T-cell (primary cell): ENCODE measurements at places on chromosomes 11 and 22. TPM values are rescaled to one million over a fixed set of nuclear protein-coding genes. Genes with fewer than 3 reads are reported as not detected.
A peak's percentile ranks its signal among the peaks of the same experiment; 100 is the strongest.

The MCAM gene
- 9.0 TPM for total RNA-seq

The SYT7 gene
- total RNA-seq: 0.26 TPM

The IGF2 gene
- total RNA-seq: 0.37 TPM

The SLC25A18 gene
- not detected for total RNA-seq

The RAB39A gene
- not detected for total RNA-seq

The TRPC6 gene
- total RNA-seq: not detected

The SMTNL1 gene
- total RNA-seq: not detected

The OR8G1 gene
- not detected for total RNA-seq

DNA sequence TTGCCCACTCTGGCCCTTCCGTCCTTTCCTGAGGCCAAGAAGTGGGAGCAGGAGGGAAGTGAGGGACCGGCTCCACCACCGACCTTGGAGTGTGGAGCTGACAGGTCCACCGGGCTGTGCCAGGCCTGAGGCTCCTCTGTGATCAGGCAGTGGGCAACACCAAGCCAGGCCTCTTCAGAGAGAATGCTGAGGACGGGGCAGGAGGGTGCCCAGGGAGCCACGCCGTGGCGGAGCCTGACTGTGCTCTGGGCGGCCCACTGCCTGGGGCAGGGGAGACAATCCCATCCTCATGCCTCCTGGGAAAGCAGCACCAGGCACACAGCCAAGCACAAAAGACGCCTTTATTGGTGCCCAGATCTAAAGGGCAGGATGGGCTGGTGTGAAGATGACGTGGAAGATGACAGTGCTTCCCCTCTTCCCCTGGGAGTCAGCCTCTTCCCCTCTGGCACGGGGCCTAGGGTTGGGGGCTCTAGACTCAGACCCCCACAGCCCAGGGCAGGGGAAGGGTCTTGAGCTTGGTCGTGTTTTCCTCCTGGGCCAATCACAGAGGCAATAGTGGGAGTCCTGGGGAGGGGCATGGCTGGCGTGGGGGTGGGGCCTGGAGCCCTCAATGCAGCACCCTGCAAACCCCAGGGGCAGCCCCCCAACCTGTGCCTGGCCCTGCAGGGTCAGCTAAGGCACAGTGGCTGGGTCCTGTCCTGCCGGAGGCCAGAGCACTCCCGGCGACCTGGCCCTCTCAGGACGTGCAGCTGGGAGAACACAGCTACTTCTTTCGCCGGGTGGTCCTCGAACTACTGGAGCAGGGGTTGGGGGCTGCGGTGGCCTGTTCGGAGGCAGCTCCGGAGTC lies 4.7 kb downstream of the LMF2 start:
- no peak overlapping the region for H3K4me3 ChIP-seq
- peaks cover 4% of the 10 kb centered on the region for H3K4me1 ChIP-seq
- no peak overlapping the region for H3K27ac ChIP-seq
- H3K36me3 ChIP-seq: peaks cover 33% of the 10 kb centered on the region
- H3K27me3 ChIP-seq: no peaks in the 10 kb centered on the region

DNA sequence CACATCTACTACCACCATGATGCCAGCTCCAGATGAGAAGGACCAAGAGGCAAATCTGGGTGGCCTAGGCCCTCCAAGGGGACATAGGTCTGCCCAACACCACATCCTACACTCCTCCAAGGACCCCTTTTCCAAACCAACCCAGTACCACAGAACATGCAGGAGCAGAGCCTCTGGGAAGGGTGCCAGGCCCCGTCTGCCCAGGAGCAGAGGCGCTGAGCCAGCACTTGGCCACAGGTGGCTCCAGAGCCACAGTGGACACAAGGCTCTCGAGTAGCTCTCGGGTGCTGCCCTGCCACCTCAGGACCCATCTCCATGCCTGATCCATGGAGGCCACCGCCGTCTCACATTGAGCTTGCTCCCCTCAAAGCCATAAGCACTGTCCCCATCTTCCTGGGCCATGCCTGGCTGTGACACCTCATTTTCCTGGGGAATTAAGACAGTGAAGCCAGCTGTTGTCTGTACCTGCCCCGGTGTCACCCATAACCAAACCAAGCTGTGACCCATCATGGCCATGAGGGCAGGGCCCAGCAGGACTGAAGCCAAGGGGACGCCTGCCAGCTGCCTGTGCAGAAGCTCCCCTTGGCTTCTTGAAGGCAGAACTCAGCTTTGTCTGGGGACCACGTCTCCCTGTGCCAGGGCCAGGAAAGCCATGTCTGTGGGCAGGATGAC lies 7.4 kb downstream of the MOB2 start:
- no peak overlapping the region for H3K4me3 ChIP-seq
- no peaks in the 10 kb centered on the region for H3K27me3 ChIP-seq
- no peak for DNase-seq
- H3K36me3 ChIP-seq: peaks cover 29% of the 10 kb centered on the region
- no peaks in the 10 kb centered on the region for H3K4me1 ChIP-seq

GRCh38 chr11:126419801-126420697 lies 64.6 kb downstream of the ST3GAL4 start:
- no peaks in the 10 kb centered on the region for H3K27me3 ChIP-seq
- DNase-seq: no peak
- H3K4me3 ChIP-seq: no peak overlapping the region
- no peaks in the 10 kb centered on the region for H3K36me3 ChIP-seq

DNA sequence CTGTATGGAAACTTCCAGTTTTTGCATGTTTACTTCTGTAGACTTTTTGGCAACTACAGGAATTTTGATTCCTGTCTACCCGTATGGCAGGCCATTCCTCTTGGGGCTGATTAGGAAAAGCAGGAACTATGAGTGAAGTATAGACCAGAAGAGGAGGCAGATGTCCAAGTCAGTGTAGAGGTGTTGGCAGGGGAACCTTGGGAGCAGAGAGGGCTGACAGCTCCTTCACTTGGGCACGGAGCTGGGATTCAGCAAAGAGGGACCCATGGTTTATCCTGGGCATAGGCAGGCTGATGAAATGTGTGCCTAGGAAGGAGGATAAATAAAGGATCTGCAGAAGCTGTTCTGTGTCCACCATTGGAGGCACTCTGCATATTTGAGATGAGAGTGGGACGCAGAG lies 33.1 kb downstream of the TREH start:
- no peaks in the 10 kb centered on the region for H3K4me1 ChIP-seq
- H3K36me3 ChIP-seq: no peaks in the 10 kb centered on the region
- no peak for DNase-seq
- H3K27ac ChIP-seq: no peak overlapping the region
- H3K4me3 ChIP-seq: no peak overlapping the region

GRCh38 chr11:126194121-126194543 lies 17.3 kb downstream of the RPUSD4 start:
- H3K4me1 ChIP-seq: no peaks in the 10 kb centered on the region
- H3K27ac ChIP-seq: no peak overlapping the region
- no peak overlapping the region for H3K4me3 ChIP-seq
- H3K27me3 ChIP-seq: no peaks in the 10 kb centered on the region

- H3K4me3 ChIP-seq: no peak overlapping the region
- no peaks in the 10 kb centered on the region for H3K36me3 ChIP-seq
- H3K4me1 ChIP-seq: no peaks in the 10 kb centered on the region
- DNase-seq: no peak
Measured at GRCh38 chr11:34379539-34379938, 21.7 kb upstream of the ABTB2 start.

DNA sequence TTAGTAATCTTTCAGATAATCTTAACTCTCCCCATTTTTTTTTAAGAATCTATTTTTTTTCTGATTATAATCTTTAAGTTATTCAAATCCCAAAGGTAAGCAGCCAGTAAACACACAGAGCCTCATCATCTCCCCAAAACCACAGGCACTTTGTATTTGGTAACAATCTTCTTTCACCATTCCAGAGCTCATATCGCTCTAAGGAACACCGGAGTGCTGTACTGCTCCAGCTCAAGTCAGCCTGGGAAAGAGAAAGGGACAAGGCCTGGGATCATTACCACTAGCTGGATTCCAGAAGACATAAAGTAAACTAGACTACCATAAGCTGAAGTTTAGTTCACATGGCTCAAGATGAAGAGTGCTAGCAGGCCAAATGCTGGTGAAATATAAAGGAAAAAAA lies 73.0 kb upstream of the APOA1 start:
- peaks cover 6% of the 10 kb centered on the region for H3K36me3 ChIP-seq
- DNase-seq: no peak
- no peaks in the 10 kb centered on the region for H3K4me1 ChIP-seq

- H3K27ac ChIP-seq: no peak overlapping the region
- peaks cover 14% of the 10 kb centered on the region for H3K4me1 ChIP-seq
- peaks cover 17% of the 10 kb centered on the region for H3K27me3 ChIP-seq
- no peak for DNase-seq
- no peak overlapping the region for H3K4me3 ChIP-seq
- H3K36me3 ChIP-seq: no peaks in the 10 kb centered on the region
Measured at GRCh38 chr11:16923987-16924386, 90.2 kb downstream of the PLEKHA7 start.

GRCh38 chr11:73203322-73203721 lies 14.8 kb upstream of the P2RY2 start:
- no peak for DNase-seq
- H3K4me1 ChIP-seq: no peaks in the 10 kb centered on the region
- no peak overlapping the region for H3K27ac ChIP-seq
- peaks cover 27% of the 10 kb centered on the region for H3K27me3 ChIP-seq
- H3K4me3 ChIP-seq: no peak overlapping the region

- H3K4me1 ChIP-seq: peaks cover 48% of the 10 kb centered on the region
- peak overlapping the region; percentile 89 for H3K27ac ChIP-seq
- H3K4me3 ChIP-seq: peak overlapping the region; percentile 53
- H3K36me3 ChIP-seq: peaks cover 10% of the 10 kb centered on the region
Measured at GRCh38 chr11:537622-538430, 499 bp downstream of the LRRC56 start.

GRCh38 chr11:72754149-72754543 lies 1.9 kb upstream of the ARAP1 start:
- no peak overlapping the region for H3K4me3 ChIP-seq
- no peak overlapping the region for H3K27ac ChIP-seq
- no peak for DNase-seq
- peaks cover 37% of the 10 kb centered on the region for H3K4me1 ChIP-seq
- no peaks in the 10 kb centered on the region for H3K27me3 ChIP-seq
- H3K36me3 ChIP-seq: no peaks in the 10 kb centered on the region

DNA sequence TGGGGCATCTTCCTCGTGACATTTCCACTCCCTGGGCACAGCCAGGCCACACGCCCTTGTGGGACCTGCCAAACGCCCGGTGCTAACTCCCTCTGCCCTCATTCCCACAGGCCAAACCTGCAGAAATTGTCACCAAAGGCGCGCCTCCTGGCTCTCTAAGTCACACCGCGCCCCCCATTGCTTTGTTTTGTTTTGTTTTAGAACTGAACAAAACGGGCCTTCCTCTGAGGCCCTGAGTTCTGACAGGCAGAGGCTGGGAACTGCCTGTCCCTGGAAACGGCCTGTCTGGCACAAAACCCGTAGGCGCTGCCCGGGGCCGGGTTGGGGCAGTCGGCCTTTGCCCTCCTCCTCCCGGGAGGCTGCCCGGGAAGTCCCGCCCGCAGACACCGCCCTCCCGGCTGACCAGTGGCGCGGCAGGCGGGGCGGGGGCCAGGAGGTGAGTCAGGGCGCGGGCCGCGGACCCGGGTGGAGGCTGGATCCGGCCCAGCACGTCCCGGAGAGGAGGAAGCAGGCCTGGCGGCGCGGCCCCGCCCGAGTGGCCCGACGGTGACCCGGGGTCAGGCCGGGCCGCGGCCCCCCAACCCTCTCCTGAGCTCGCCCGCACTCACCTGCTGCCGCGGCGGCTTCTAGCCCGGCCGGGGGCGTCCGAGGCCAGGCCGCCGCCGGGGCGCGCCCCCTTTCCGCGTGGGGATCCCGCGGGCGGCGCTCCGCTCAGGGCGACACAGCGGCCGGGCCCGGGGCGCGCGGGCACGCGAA lies 465 bp downstream of the SUN2 start:
- H3K4me1 ChIP-seq: peaks cover 40% of the 10 kb centered on the region
- DNase-seq: peak; percentile 17
- H3K36me3 ChIP-seq: peaks cover 15% of the 10 kb centered on the region
- no peaks in the 10 kb centered on the region for H3K27me3 ChIP-seq
- H3K27ac ChIP-seq: peak overlapping the region; percentile 59
- peak overlapping the region; percentile 78 for H3K4me3 ChIP-seq

DNA sequence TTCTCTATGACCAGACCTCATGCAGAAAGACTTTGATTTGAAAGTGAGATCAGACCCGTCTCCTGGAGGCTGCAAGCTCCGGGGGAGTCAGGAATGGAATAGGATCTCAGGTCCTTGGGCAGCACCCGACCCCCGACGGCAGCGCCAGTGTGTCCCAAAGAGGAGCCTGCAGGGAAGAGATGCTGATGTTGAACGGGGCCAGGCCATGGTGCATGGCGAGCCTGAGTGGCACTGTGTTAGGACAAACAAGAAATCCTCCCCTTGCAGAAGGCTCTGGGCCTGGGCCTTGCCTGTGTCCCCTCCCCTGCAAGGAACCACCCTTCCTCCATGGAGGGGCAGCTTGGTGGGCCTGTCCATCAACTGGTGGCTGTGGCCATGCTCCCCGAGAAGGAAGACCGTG lies 20.1 kb upstream of the SYT8 start:
- no peak overlapping the region for H3K27ac ChIP-seq
- no peaks in the 10 kb centered on the region for H3K36me3 ChIP-seq
- no peak overlapping the region for H3K4me3 ChIP-seq
- H3K4me1 ChIP-seq: no peaks in the 10 kb centered on the region

- H3K27me3 ChIP-seq: no peaks in the 10 kb centered on the region
- no peak overlapping the region for H3K4me3 ChIP-seq
- H3K27ac ChIP-seq: no peak overlapping the region
- DNase-seq: no peak
- H3K36me3 ChIP-seq: peaks cover 37% of the 10 kb centered on the region
- H3K4me1 ChIP-seq: peaks cover 12% of the 10 kb centered on the region
Measured at GRCh38 chr11:46694072-46694471, 6.3 kb downstream of the ARHGAP1 start.

- H3K4me1 ChIP-seq: peaks cover 13% of the 10 kb centered on the region
- H3K36me3 ChIP-seq: no peaks in the 10 kb centered on the region
- H3K27me3 ChIP-seq: no peaks in the 10 kb centered on the region
- no peak overlapping the region for H3K4me3 ChIP-seq
- peak; percentile 4 for DNase-seq
Measured at GRCh38 chr11:121367001-121367843, 74.7 kb downstream of the SC5D start.

DNA sequence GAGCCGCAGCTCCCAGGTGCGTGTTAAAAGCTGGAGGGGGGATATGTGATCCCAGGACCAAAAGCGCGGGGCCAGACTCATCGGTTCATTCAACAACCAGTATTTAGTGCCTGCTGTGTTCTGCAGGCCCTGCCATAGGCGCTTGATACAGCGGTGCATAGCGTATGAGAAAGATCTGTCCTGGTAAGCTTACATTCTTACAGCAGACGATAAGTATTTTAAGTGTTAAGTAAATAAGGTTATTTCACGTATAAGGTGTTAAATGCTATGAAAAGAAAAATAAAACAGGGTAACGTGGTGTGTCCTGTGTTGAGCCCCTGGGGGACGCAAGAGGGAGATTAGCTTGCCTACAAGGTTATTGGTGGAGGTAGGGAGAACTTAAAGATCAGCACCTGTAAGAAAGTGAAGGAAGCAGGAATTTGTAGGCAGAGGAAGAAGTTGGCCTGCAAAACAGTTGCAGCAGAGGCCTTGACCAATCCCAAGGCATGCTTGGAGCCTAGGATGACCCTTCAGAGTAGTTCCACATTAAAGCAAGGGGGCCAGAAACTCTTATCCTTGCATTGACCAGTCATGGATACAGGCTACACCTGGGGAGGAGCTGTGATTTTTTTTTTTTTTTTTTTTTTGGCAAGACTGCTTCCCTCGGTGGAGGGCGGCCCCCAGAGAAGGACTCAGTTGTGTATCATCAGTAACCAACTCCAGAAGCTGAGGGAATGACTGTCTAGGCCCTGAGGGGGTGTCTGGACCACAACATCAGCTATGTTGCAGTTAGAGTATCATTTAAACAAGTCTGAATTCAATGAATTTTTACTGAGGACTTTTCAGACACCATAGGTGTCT lies 487 bp upstream of the LIPT2 start:
- H3K27ac ChIP-seq: peak overlapping the region; percentile 52
- H3K27me3 ChIP-seq: no peaks in the 10 kb centered on the region
- no peaks in the 10 kb centered on the region for H3K36me3 ChIP-seq
- H3K4me1 ChIP-seq: peaks cover 15% of the 10 kb centered on the region
- DNase-seq: no peak
